Skin of body (tissue), 3 donors: ENCODE measurements at places on chromosomes 7 and 10. TPM values are rescaled to one million over a fixed set of nuclear protein-coding genes. Genes with fewer than 3 reads are reported as not detected.

GRCh38 chr10:3874990-3875841 is 90.2 kb upstream of the KLF6 start:
- peak; percentile 21 for DNase-seq

DNA sequence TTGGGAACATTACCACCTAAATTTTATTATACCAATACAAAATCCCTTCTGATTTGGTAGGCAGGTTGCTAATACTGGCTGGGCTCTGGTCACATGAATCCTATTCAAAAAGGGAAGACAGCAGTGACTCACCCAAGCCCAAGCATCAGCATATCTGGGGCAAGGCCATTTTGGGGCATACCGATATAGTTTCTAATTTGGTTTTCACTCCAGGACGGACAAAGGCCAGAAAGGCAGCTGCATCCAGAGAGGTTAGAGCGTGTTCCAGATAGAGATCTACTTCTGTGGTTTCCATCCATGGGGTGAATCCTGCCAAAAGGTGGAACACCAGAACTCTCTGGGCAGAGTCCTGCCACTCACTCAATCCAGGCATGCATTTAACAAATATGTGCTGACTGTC is 335.8 kb downstream of the ELMO1 start:
- no peak for DNase-seq

GRCh38 chr10:2067015-2067414 is 329.7 kb upstream of the ADARB2 start:
- DNase-seq: no peak

DNA sequence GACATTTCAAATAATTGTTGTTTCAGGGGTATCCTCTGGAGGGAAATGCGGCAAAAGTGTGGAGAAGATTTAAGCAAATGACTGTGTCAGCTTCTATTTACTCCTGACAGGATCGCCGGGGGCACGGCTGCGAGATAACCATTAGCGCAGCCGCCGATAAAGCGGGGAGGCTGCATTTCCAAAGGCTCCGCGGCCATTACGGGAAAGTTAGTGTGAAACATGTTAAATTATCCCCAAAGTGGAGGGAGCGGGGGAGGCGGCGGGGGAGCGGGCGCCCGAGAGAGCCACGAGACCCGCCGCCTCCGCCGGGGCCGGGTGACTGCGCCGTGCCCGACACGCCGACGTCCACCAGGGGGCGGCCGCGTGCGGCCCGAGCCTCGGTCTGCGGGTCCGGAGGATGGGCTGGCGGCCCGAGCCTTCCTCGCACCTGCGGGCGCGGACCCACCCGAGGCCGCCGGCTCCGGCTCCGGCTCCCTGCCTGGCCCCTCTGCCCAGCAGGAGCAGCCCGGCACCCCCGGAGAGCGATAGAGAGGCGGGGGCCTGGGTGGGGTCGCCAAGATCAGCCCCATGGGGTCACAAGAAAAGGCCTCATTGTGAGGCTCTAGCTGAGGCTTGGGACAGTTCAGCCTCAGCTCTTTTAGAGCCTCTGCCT is 74.4 kb upstream of the PAX2 start:
- no peak for DNase-seq

GRCh38 chr10:73865459-73866442 is 8.6 kb downstream of the CAMK2G start:
- DNase-seq: no peak

DNA sequence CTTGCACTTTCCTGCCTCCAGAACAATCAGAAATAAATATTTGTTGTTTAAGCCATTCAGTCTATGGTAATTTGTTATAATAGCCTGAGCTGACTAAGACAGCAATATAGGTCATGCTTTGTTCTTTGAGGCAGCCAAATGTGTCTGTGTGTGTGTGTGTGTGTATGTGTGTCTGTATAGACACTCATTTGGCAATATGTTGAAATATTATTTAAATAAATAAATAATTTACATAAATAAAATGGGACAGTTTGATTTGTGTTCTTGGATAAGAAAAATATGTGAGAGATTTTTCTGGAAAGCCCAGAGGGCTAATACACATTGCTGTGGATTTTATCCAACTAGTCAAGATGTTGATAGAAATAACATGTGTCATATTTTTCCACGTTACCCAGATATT is 140.2 kb downstream of the PTN start:
- peak; percentile 47 for DNase-seq

DNA sequence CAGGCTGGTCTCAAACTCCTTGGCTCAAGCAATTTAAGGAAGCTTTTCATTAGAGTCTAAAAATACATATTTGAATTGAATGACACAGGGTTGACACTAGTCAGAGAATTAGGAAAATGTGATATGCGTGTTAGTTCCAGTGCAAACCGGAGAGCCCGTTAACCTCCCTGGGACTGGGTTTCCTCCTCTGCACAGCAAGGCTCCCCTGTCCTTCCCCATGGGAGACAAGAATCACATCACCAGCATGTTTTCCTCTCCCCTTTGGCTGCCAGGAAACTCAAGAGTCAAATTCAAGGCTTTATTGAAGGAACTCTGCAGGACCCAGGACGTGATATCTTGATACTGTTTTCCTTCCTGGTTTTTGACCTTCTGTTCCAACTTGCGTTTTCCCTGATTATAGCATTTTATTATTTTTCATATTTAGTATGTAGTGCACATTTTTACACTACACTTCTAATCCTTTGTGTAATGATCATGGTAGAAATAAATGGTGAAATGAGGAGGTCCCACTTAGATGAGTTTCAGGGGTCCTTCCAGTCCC is 24.9 kb downstream of the GSTO2 start:
- no peak for DNase-seq

DNA sequence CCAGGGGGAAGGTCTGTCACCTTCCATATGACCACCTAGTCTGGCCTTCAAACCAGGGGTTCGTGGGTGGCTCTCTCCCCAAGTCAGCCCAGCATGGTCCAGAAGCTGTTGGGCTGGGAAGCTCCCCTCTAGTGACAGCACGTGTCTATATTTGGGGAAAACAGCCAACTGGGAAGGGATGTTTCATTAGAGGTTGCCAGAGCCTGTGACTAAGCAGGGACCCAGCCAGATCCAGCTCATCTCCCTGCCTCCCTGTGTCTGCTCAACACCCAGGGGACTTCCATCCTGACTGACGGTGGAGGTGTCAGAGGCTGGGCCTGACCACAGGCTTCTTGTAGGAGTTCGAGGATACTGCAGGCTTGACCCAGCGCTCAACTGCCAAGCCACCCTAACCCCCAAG is 10.5 kb downstream of the STYXL1 start:
- DNase-seq: peak; percentile 10

PTPRN2 gene
- 0.99 TPM for total RNA-seq

FAM25C gene
- not detected for total RNA-seq
